ENCODE measurements at places on chromosomes 16 and 17. TPM values are rescaled to one million over a fixed set of nuclear protein-coding genes. Genes with fewer than 3 reads are reported as not detected.

DNAAF1 gene
- polyA plus RNA-seq = not detected

KRT20 gene
- not detected for polyA plus RNA-seq

CHST5 gene
- polyA plus RNA-seq = not detected

C17orf50 gene
- polyA plus RNA-seq = not detected

Measured in IgD-negative memory B cell (primary cell).